ENCODE measurements at places on chromosomes 1 and 21.
A peak's percentile ranks its signal among the peaks of the same experiment; 100 is the strongest.

DNA sequence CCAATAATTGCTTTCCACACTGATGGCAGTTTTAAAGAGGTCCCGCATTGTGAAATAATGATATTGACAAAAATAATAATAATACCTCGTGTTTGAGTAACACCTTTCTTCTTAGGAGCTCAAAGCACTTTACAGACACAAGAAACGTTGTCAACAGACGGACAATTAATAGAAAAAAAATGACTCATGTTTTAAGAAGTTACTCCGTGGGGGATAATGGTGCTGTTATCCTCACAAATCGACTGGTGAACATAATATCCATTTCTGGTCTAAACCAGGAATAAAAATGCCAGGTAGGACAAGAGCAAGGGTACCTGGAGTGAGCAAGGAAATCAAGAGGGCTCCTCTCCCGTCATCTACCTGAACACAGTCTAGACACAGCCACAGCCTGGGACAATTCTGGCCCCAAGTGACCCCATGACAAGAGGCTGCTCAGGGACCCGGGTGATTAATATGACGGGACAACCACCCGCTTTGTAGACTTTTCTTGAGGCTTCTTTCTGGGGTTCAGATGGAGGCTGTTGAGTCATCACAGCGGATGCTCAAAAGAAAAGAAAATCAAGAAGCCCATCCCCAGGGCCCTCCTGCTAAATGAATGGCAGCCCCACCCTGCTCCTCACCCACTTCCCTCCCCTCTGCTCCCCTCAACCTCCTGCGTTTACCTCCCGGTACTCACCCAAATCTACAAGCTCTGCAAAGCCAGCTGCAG, 146.2 kb upstream of the IRF2BP2 start:
- DNase-seq = no peak

GRCh38 chr1:231638647-231639046, 12.1 kb downstream of the DISC1 start:
- DNase-seq = no peak

DNA sequence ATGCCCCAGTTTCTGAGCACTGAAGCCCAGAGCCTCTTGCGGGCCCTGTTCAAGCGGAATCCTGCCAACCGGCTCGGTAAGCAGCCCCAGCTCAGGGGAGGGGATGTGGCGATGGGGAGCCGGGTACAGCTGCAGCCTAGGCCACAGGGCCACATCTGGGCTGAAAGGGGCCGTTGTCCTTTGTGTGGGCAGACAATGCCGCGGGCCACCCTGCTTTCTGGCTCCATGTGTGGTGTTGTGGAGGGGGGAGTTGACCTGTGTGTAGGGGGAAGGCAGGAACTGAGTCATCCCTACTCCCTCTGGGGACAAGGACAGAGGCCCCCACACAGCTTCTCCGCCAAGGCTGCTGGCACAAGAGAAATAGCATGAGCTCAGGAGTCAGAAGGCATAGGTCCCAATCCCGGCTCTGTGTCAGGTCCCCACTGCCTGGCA, 26.0 kb downstream of the RPS6KA1 start:
- peak; percentile 98 for DNase-seq

- DNase-seq = no peak
Measured at GRCh38 chr21:39350094-39351005, 1.5 kb upstream of the HMGN1 start.

DNA sequence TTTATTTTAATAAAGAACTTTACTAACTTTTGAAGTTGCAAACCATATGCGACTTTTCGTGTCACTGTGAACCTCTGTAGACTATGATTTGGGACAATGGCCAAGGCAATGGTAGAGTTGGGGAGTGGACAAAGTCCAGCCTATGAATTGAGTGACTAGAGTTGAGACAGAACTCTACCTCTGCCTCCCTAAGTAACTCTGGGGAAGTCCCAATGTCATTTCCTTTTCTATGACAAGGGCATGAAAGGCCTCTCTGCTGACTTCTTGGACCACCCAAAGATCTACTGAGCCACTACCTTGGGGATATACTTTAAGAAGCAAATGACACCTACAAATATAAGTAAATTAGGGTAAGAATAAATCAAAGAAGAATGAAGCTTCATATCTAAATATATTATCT, 19.3 kb downstream of the BEND5 start:
- DNase-seq = no peak

GRCh38 chr1:63116016-63116415, 206.4 kb upstream of the FOXD3 start:
- DNase-seq = no peak

DNA sequence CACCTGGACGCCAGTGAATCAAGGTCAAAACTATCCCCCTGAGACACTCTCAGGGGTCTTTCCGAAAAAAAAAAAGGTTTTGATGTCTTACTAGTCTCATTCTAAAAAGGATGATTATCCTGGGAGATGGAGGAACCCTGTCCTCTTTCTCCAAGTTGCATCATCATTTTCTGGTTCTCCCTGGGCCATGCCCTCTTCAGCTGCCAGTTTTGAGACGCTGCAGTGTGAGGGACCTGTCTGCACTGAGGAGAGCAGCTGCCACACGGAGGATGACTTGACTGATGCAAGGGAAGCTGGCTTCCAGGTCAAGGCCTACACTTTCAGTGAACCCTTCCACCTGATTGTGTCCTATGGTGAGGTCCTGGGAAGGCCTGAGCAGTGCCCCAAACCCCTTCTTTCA, 3.5 kb downstream of the FCRLA start:
- no peak for DNase-seq

DNA sequence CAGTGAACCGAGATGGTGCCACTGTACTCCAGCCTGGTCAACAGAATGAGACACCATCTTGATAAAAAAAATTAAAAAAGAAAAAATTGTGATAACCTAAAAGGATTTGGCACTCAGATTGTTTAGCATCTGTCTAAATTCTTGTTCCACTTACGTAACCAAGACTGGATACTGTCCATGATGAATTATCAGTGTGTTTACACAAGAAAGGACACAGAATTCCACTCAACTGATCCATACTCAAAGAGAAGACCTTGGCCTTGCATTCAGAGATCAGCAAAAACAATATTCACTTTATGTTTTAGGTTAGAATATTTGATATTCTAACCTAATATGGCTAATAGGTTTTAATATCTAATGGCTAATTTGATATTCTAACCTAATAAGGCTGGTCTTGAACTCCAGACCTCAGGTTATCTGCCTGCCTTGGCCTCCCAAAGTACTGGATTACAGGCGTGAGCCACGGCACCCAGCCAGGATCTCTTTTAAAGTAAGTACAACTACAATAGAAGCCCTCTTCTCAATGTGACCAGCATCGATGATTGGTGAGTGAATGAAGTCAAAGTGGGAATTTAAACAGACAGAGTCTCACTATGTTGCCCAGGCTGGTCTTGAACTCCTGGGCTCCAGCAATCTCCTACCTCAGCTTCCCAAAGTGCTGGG, 43.1 kb upstream of the COX20 start:
- DNase-seq = no peak

DNA sequence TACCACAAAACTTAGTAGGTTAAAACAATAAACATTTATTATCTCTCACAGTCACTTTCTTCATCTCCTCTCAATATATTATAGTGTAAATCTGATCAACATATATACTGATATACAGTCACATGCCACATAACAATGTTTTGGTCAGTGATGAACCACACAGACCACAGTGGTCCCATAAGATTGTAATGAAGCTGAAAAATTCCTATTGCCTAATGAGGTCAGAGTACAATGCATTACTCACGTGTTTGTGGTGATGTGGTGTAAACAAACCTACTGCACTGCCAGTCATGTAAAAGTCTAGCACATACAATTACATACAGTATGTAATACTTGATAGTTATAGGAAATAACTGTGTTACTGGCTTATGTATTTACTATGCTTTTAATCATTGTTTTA, 30.1 kb downstream of the OLFML3 start:
- DNase-seq = no peak
